ENCODE measurements at places on chromosomes 7 and 10. TPM values are rescaled to one million over a fixed set of nuclear protein-coding genes. Genes with fewer than 3 reads are reported as not detected.

Gene AGAP6
- 3.0 TPM for total RNA-seq

Gene NT5C2
- total RNA-seq = 27.1 TPM

Gene KIFBP
- total RNA-seq = 41.7 TPM

Gene ZNF679
- total RNA-seq = not detected

Gene CLEC5A
- not detected for total RNA-seq

Gene PAPOLB
- not detected for total RNA-seq

Gene SNX10
- 0.17 TPM for total RNA-seq

Data from bronchus fibroblast of lung (primary cell).